ENCODE measurements at places on chromosomes 2 and 18.

DNA sequence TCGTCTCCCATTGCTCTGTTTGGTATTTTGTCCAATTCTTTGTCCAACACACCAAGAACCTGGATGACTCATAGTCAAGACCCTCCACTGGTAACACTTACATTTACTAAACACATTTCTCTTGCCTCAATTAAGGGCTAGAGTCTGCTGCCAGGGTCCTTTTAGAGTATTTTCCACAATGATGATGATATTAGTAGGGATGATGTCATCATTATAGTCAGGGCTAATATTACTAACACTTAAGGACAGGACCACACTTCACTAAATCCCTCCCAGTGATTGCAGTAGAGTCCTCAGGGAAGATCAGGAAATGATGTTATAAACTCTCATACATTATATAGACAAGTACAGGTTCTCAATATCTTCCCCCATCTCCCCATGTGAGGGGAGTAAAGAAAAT is 13.6 kb upstream of the SS18 start:
- DNase-seq: no peak

DNA sequence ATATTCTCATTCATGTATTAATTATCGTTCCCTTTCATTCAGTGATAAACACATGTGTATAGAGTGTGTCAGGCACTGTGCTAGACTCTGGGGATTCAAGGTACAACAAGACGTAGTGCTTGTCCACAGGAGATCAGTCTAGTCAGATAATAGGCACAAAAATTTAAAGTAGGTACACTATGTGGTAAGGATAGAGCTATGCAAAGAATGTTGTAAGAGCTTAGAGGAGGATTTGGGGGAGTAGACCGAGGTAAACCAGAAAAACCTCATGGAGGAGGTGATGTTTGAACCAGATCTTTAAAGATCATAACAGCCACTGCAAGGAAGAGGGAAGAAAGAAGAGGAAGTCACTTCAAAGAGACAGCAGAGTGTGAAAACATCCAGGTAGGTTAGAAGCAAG is 256.9 kb upstream of the DDX18 start:
- no peak for DNase-seq

- DNase-seq: no peak
Measured at GRCh38 chr18:6449213-6449612, 34.5 kb upstream of the L3MBTL4 start.

GRCh38 chr2:72090781-72091482 is 56.7 kb downstream of the CYP26B1 start:
- no peak for DNase-seq

DNA sequence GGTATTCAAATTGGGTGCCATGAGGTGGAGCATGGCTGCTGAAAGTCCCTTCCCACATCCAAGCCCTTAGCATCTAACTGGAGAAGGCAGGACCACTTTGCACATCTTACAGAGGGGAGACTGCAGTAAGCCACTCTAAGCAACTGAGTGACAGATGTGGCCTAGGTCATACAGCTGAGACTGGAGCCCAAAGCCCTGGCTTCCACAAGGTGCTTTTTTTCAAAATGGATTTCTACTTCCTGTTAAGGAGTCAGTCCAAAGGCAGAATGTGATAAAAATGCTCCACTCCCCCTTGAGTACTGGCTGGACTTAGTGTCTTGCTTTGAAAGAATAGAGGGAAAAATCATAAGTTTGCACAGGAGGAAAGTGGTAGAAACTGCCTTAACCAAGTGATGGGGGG is 424.0 kb upstream of the SPRED2 start:
- DNase-seq: no peak

GRCh38 chr2:19589791-19590190 is 231.4 kb upstream of the OSR1 start:
- DNase-seq: no peak

All from AG08395 (cell line).